ENCODE measurements at places on chromosomes 1 and 21. TPM values are rescaled to one million over a fixed set of nuclear protein-coding genes. Genes with fewer than 3 reads are reported as not detected.

Gene OR2M5
- not detected for total RNA-seq

Gene HHIPL2
- not detected for total RNA-seq

Gene SNX7
- total RNA-seq, result 24.4 TPM

Gene TP73
- not detected for total RNA-seq

Gene RSRP1
- 71.0 TPM for total RNA-seq

Gene NBPF6
- not detected for total RNA-seq

Gene PTCH2
- under 0.01 TPM for total RNA-seq

Gene LCE4A
- not detected for total RNA-seq

Gene ATP6V1G3
- not detected for total RNA-seq

Gene ADAMTS4
- 0.72 TPM for total RNA-seq

Gene PIGR
- not detected for total RNA-seq

Gene MAEL
- not detected for total RNA-seq

Gene CD53
- total RNA-seq, result not detected

Gene SGIP1
- 27.1 TPM for total RNA-seq

Gene CENPS
- 11.4 TPM for total RNA-seq

Gene CAMTA1
- 35.5 TPM for total RNA-seq

Gene HSPA6
- 0.54 TPM for total RNA-seq

Gene GPR37L1
- not detected for total RNA-seq

Gene HAPLN2
- not detected for total RNA-seq
